ENCODE measurements at places on chromosomes 6 and 20.

DNA sequence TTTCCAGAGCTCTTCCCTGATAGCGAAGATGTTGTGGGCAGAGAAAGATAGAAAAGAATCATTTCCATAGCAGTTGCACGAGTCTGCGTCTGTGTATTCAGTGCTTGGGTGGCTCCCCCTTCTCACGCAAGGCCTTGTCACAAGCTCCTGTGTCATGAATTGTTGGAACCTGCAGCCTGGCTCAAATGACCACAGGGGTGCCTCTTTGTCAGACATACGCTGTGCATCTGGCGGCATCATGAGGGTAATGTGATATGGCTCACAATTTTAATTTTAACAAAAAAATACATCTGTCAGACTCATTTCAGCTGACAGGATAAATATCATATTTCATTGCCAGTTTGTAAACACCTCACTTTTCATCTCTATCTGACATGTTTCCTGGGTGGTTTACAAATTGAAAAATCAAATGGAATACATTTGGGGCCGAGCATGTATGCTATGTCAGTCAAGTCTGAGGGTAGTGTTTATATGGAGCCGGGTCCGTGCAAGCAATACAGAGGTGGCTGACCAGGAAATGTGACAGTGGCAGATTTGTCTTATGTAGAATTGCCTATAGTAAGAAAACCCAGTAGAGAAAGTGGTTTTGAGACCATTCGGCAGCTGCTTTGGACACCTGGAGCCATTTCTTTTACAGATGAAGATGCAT lies 90.9 kb downstream of the CAP2 start:
- no peak for DNase-seq

- no peak for DNase-seq
Measured at GRCh38 chr6:37850728-37851285, 31.3 kb downstream of the ZFAND3 start.

GRCh38 chr20:5779071-5779900 lies 29.1 kb downstream of the SHLD1 start:
- DNase-seq, result no peak

- DNase-seq, result peak; percentile 52
Measured at GRCh38 chr20:51696304-51697071, 71.7 kb downstream of the ATP9A start.

- peak; percentile 84 for DNase-seq
Measured at GRCh38 chr6:81767163-81767891, 14.8 kb upstream of the TENT5A start.

DNA sequence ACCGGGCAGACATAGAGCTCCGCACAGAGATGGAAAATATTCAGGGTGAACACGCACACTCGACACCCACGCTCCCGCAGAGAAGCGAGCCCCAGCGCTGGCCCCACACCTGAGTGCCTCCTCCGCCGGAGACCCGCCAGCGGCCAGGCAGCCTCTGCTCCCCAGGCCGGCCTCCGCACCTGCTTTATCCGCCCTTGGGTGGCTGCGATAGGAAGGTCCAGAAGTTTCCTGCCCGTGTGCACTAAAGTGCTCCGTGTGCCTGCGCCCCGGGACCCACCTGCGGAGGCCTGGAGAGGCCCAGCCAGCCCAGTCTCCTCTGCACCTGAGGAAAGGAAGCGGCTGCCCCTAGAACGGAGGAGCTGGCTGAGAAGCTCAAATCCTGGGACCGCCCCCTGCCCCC lies 10.8 kb upstream of the FOXC1 start:
- DNase-seq, result no peak

DNA sequence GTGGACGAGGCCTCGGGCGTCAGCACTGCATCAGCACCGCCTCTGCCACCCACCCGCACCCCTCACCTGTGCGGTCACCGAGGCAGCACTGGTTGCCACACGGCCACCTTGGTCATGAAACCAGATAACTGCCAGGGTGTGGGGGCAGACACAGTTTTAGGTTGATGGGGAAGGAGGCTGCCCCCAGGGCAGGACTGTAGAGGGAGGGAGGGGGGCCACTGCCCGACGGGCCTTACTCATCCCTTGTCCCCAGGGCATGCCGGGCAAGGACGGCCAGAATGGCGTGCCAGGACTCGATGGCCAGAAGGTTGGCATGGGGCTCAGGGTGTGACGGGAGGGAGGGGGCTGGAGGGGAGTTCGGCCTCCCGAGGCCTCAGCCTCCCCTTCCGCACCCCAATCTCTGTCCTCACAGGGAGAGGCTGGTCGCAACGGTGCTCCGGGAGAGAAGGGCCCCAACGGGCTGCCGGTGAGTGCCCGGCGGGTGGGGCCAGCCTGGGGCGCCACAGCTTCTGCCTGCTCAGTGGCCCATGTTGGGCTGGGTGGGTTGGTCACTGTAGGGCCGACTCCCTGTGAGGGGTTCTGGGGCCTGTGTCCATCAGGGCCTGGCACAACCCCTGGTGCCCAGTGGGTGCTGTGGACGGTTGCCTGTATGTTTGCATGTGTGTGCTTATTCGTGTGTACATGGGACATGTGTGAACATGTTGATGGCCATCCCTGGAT lies 11.8 kb downstream of the COL9A3 start:
- no peak for DNase-seq

- DNase-seq, result peak; percentile 9
Measured at GRCh38 chr20:15700147-15700765, 873.0 kb downstream of the KIF16B start.

- peak; percentile 78 for DNase-seq
Measured at GRCh38 chr6:47135772-47136171, 93.6 kb upstream of the ADGRF1 start.

DNA sequence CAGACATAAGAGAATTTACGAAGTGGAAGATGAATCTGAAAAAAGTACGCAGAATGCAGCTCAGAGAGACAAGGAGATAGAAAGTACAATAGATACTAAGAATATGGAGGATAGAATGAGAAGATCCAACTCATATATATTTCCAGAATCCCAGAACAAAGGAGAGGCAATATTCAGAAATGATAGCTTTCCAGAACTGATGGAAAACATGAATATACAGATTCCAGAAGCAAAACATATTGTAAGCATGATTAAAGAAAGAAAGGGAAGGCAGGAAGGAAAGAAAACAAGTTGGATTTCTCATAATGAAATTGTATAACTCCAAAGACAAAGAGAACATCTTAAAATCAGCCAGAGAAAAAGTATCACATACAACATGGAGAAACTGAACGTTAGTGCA lies 22.9 kb downstream of the GFRA4 start:
- no peak for DNase-seq

DNA sequence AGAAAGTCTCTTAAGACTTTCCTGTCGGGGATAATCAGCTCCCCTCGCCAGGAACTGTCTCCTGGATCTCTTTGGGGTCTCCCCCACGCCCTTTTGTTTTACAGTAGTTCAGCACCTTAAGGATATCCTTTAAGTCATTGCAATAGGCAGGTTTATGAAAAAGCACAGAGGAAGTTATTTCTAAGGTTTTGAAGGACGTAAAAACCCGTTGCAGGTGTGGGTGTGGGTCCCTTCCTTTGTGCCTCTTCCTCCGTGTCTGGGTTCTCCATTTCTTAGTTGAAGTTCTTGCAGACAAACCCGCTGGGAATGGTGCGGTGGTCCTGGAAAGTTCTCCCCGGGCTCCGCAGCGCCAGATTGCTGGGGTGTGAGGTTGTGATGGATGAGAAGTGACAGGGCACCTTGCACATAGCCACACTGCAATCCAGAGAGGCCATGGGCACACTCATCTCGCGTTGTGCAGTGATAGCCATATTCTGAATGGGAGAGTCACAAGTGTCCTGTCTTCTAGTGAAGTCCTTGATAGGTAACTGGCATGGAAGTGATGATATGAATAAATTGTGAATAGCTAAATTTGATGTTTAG lies 65.2 kb downstream of the GTF2H5 start:
- no peak for DNase-seq

- DNase-seq, result no peak
Measured at GRCh38 chr6:50842861-50843384, 24.3 kb downstream of the TFAP2B start.

DNA sequence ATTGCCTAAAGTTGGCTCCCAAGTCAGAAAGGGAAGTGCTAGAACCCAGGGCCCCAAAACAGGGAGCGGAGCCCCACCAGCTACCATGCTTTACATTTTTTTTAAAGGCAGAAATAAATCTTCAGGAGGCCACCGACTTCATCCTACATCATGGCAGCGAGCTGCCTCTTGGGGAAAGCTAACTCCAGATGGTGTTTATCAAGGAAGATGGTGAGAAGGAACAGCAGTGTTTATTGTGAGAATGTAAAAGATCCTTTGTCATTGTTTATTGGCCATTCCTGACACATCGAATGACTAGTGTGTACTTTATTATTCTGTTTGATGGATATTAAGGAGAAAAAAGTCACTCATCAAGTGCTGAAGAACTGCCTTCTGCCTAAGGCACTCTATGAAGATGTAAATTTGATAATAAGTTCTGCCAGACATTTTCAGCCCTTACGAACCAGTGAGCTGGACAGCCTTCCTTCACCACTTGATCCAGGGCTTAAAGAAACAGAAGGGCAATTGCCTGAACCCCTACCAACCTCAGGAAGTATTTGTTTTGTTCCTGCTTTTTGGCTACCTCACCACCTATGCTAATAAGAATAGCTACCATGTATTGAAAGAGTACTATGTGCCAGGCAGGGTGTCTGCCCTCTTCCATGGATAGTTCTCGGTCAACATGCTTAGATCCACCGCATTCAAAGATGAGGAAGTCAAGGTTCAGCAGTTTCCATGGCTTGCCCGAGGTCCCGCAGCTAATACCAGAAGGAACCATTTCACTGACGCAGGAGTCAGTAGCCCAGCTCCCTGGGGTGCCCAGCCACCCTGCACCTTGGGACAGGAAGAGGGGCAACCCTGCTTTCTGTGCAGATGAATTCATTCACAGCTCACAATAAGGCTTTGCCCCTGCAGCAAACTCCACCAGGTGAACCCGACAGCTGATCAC lies 194.7 kb upstream of the RREB1 start:
- no peak for DNase-seq

GRCh38 chr20:52105442-52106422 lies 85.8 kb downstream of the ZFP64 start:
- DNase-seq, result peak; percentile 54

DNA sequence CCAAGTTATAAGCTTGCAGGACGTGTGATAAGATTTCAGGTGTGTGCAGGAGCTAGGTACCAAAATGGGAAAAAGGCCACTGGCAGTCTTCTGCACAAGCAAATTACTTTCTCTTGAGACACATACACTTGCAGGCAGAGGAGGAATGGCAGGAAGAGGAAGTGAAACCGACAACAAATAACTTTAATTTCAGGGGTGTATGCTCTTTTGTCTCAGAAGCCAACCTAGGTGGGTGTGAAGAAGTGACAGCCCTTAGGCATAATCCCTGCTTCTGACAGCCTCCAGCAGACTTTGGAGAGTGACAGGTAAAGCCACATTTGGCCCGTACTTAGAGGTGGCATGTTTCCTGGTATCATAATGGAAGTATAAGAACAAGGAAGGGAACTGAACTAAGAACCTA lies 118.8 kb upstream of the TRAF3IP2 start:
- no peak for DNase-seq

DNA sequence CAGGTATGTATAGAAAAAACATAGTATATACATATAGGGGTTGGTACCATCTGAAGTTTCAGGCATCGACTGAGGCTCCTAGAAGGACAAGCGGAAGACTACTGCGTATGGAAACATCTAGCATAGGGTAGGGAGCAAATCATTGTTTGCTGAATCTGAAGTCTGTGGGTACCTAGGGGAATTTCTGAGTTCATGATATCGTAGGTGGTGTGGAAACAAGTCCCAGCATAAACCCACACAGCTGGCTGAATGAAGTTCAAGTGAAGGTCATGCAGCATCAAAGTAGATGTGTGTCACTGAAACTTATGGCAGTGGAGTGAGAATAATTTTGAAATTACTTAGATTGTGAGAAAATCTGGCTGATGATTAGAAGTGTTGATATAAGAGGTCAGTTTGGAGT lies 39.4 kb downstream of the MAP7 start:
- no peak for DNase-seq

DNA sequence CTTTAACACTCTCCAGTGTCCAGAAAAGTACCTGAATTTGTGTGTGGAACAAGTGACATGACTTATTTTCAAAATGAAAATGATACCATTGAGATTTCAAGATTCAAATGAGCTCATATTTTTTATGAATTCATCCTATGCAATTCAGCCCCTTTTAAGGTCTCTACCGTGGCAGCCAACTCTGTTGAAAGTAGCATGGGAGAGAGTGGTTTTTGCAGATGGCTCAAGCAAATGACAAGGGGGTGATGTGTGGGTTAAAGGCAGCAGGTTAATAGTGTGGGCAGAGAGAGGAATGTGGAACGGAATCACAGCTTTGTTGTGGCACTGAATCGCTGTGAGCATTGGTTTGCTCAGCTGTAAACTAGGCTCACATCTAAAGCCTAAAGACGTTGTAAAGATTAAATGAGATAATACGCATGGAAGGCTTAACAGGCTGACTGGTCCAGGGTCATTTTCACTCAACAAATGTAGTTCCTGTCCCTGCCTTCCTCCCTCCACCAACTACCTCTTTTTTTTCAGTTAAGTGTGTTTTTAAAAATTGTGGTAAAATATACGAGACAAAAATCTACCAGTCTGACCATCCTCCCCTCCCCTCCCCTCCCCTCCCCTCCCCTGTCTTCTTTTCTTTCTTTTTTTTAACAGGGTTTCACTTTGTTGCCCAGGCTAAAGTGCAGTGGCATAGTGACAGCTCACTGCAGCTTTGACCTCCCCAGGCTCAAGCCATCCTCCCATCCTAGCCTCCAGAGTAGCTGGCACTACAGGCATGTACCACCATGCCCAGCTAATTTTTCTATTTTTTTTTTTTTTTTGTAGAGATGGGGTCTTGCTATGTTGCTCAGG lies 114.7 kb upstream of the ZNF217 start:
- peak; percentile 55 for DNase-seq

DNA sequence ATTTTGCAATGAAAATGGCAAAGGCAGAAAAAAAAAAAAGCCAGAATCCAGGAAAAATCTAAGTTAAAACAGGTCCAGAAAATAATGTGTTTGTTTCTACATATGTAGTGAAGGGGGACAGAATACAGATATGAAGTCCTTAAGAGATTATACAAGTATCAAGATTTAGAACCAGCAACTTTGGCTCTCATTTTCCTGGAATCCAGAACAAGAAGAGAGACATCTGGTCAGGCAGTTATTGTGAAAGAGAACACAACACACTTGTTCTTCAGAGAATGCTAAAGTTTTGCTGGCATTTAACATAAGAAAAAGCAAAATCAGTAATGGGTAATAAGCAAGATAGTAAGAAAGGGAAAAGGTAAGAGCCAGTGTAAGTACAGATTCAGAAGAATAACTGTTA lies 21.1 kb downstream of the BAG2 start:
- DNase-seq, result peak; percentile 74

GRCh38 chr6:9025796-9026394 lies 590.5 kb upstream of the SLC35B3 start:
- no peak for DNase-seq

DNA sequence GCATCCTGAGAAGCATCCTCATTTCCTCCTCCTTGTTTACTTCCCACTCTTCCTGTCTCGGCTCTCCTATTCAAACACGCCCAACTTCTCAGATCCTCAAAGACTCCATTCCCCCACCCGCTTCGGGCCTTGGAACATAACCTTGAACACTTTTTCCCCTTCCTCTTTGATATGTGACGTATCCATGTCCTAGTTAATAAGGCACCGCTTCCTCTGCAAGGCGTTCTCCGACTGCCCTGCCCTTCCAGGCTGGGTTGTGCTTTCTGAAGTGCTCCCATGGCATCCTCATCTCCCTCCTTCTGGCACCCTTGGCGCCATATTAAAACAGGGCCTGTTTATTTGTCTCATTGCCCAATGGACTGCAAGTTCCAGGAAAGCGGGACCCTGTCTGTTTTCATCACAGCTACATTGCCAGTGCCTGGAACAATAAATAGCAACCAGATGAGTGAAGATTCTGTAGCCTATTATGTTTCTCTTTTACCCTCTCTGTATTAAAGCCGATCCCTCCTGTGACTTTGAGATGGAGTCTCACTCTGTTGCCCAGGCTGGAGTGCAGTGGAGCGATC lies 115.3 kb upstream of the TRAF3IP2 start:
- DNase-seq, result no peak

GRCh38 chr20:51987812-51988211 lies 185.5 kb upstream of the SALL4 start:
- DNase-seq, result no peak

Data from adipocyte (in vitro differentiated cells).